ENCODE measurements at places on chromosomes 12 and 14. TPM values are rescaled to one million over a fixed set of nuclear protein-coding genes. Genes with fewer than 3 reads are reported as not detected.

GRCh38 chr14:61196792-61197191, 84.3 kb downstream of the TMEM30B start:
- no peak for DNase-seq

The IFNG gene
- total RNA-seq, result not detected

GRCh38 chr14:55370883-55371455, 40.7 kb downstream of the ATG14 start:
- DNase-seq, result no peak

DNA sequence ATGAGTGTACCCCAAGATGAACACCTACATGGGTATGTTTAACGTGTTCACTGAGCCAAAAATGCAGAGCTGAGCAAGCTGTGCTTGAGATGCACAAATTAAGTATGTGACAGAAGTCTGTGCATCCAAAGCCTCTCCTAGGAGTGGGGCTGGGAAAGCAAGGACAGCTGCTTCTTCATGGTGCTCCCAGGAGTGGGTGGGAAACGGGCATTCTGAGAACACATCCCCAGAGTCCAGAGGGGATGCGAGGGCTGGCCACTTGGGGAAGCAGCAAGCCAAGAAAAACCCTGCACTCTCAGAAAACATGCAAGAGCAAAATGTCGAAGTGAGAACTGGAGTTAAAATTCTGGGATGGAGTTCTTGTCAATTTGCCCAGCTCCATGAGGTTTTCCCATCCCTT, 414.3 kb downstream of the BCAT1 start:
- DNase-seq, result no peak

GRCh38 chr12:132554845-132555630, 55.3 kb downstream of the LRCOL1 start:
- no peak for DNase-seq

The ZDHHC22 gene
- not detected for total RNA-seq

The BDKRB2 gene
- 14.3 TPM for total RNA-seq

Data from thoracic aorta (tissue), 2 donors.